ENCODE measurements at places on chromosomes 2 and 18. TPM values are rescaled to one million over a fixed set of nuclear protein-coding genes. Genes with fewer than 3 reads are reported as not detected.

The CRYGD gene
- not detected for total RNA-seq

The NT5C1B gene
- not detected for total RNA-seq

The C2orf66 gene
- not detected for total RNA-seq

The SGO2 gene
- total RNA-seq = 6.3 TPM

The CXCR4 gene
- total RNA-seq = not detected
